ENCODE measurements at places on chromosomes 2 and 18.
A peak's percentile ranks its signal among the peaks of the same experiment; 100 is the strongest.

- no peak for DNase-seq
These were observed 61.9 kb upstream of the CREB1 start for GRCh38 chr2:207467716-207468347.

DNA sequence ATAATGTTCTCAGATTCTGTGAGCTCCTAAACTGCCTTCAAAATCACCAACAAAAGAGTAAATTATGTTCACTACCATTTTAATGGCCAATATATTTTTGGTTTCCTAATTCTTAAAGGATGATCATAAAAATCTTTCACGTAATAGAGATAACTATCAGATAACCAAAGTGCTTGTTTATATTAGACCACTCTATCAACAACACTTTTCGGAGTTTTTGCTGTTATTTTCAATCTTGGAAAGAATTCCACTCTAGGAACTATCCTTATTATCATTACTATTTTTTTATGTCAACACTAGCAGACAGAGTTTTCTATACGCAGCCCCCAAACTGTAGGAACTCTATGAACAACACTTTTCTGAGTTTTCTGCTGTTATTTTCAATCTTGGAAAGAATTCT lies 782.5 kb upstream of the ZEB2 start:
- DNase-seq = no peak

GRCh38 chr2:54634021-54634420 lies 89.4 kb upstream of the EML6 start:
- DNase-seq = no peak

GRCh38 chr18:78082816-78083215 lies 833.2 kb downstream of the GALR1 start:
- DNase-seq = no peak

DNA sequence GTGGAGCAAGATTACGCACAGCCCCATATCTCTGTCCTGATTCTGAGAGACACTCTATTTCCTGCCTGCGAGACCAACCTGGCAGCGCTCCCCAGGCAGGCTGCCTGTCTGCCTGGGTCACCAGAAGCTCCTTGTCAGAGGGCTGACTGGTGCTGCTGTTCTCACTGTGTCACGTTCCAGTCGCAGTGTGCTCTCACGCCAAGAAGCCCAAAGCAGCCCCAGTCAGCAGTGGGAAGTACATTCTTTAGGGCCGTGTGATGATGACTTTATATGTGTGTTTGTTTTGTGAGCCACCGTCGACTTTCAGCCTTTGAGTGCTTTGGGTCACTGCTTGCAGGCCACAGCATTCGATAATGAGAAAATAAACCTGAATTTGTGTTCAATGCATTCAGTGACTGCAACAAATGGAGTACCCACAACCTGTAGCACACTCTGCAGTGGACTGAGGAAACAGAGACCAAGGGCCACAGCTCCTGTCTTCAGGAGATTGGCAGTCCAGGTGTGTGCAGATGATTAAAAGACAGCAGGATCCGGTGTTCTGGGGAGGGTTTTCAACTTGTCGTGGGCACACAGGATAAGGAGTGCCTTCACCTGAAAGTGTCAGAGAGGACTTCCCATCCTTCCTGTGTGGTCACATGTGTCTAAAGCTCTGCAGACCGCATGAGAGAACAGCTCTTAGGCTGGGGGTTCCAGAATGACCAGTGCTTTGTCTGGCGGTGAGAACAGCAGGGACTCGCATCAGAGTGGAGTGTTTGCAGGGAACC lies 4.8 kb downstream of the TNFRSF11A start:
- no peak for DNase-seq

DNA sequence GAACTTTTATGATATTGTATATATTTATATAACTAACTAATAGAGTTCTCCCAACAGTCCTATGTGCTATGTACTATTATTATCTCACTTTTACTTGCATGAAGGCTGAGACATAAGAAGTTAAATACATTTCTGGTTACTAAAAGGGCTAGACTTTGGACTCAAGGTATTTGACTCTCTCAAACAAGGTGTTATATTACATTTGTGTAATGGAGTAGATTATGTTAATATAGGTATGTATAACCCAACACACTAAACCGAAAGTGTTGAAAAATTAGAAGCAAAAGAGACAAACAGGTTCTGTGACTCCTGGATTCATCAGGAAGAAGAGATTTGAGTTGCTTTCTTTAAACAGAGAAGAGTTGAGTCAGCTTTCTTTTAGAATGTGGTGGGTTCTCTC lies 733.6 kb upstream of the ZEB2 start:
- no peak for DNase-seq

- no peak for DNase-seq
These were observed 84.5 kb downstream of the POU3F3 start for GRCh38 chr2:104938231-104938941.

GRCh38 chr2:73979021-73979420 lies 5.7 kb upstream of the TET3 start:
- peak; percentile 89 for DNase-seq

DNA sequence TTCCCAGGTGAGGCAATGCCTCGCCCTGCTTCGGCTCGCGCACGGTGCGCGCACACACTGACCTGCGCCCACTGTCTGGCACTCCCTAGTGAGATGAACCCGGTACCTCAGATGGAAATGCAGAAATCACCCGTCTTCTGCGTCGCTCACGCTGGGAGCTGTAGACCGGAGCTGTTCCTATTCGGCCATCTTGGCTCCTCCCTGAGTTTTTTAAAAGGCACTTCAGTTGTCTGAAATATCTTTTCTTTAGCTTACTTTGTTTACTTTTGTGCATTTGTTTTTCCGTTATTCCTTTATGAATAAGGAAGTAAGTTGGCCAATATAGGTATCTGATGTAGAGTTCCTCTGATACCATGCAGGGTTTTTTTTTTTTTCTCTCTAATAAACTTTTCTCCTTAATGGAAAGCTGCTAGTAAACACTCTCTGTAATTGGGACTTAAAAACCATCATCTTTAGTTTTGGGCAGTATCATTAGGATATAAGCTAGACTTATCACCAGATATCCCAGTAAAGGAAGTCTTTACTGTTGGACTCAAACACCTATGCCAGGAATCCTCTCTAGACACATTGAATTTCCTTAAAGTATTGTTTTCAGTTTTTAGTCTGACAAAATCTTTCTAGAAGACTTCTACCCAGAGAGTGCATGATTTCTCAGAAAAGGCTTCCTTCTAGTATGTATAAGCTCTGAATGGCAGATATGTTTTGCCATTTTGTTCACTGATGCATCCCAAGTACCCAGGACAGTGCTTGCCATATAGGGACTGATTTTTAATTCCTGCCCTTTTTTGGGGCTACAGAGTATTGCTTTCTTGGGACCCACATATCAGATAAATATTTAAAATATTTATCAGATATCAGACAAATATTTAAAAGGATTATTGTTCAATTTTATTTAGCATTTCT lies 35.8 kb upstream of the DYSF start:
- DNase-seq = no peak

DNA sequence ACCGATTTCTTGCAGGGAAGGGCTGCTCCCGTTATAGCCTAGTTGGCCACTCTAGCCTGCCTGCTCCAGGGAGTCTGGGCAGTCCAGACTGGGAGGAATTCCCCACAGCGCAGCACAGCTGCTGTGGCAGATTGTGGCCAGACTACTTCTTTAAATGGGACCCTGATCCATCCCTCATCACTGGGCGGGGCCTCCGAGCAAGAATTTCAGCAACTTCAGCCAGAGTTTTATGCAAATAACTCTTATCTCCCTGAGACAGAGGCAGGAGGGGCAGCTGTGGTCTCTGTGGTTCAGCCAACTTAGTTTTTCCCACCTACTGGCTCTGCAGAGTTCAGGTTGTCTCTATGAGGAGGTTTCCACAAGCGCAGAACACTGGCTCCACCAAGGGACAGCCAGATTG lies 1583.2 kb downstream of the SUCLG1 start:
- no peak for DNase-seq

DNA sequence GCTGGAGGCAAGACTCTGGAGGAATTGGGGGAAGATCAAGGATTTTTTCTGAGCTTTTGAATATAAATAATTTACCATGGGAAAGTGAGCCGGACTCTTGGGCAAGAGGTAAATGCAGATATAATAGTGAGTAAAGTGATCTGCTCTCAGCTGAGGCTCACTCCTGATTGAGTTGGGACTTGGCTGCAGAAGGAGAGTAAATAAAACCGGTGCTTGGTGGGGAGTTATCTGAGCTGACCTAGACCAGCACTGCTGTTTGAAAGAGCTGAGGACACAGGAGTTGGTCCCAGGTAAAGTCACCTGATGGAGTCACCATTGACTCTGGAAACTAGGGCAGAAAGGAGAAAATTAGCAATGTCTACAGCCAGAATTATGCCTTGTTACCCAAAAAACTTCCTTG lies 57.3 kb upstream of the LRPPRC start:
- DNase-seq = no peak

Data from CD8-positive, alpha-beta T cell (primary cell).